ENCODE measurements at places on chromosomes 2 and 18.

GRCh38 chr2:158907926-158908456, 60.4 kb upstream of the TANC1 start:
- no peak for DNase-seq

DNA sequence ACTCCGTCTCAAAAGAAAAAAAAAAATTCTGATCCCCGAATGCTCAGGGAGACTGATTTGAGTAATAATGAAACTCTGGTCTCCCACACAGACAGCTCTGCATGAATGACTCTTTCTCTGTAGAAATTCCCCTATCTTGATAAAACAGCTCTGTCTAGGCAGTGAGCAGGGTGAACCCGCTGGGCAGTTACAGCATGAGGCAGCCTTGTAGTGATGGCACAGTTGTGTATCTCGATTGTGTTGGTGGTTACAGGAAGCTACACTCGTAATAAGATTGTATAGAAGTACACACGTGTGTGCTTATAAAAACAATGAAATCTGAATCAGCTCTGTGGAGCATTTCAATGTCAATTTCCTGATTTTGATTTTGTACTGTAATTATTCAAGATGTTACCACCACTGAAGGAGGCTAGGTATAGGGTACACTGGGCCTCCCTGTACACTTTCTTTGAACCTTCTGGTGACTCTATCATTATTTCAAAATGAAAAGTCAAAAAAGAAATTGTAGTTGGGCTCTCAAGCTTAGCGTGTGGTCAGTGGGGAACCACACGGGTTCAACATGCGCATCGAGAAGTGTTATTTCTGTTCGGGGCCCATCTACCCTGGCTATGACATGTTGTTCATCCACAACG, 34.9 kb upstream of the ATP8B1 start:
- DNase-seq: peak; percentile 35

DNA sequence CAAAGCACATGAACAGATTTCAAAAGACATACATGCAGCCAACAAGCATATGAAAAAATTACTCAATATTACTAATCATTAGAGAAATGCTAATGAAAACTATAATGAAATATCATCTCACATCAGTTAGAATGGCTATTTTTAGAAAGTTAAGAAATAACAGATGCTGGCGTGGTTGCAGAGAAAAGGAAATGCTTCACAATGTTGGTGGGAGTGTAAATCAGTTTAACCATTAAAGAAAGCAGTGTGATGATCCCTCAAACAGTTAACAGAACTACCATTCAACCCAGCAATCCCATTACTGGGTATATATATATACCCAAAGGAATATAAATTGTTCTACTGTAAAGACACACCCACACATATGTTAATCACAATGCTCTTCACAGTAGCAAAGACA, 117.7 kb upstream of the SETBP1 start:
- no peak for DNase-seq

GRCh38 chr18:33231474-33232317, 208.8 kb downstream of the CCDC178 start:
- peak; percentile 76 for DNase-seq

GRCh38 chr2:147646818-147647468, 197.9 kb upstream of the ACVR2A start:
- DNase-seq: no peak

DNA sequence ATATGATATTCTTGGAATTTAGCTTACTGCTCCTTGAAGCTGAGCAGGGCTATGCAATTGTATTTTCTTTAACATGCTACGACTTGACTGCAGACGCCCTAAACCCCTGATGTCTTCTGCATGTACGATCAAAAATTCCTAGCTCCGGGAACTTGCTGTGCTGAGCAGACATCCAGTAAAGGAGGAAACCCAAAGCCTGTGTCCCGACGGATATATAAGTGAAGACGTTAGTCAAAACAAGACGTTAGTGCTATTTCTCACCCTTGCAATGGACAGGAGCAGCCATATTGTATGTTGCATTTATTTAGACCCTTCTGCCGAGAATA, 51.5 kb downstream of the SETBP1 start:
- no peak for DNase-seq

- DNase-seq: no peak
Observed at GRCh38 chr2:85244828-85245227, 83.0 kb downstream of the TGOLN2 start.

DNA sequence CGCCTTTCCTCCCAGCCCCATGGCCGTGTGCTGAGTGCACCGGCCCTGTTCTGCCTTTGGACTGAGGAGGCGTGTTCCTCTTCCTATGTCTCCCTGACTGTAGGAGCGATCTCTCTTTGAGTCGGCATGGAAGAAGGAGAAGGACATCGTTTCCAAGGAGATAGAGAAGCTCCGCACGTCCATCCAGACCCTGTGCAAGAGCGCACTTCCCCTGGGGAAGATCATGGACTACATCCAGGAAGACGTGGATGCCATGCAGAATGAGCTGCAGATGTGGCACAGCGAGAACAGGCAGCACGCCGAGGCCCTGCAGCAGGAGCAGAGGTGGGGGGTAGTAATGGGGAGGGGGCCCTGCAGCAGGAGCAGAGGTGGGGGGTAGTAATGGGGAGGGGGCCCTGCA, 29.4 kb upstream of the ASB1 start:
- DNase-seq: no peak

DNA sequence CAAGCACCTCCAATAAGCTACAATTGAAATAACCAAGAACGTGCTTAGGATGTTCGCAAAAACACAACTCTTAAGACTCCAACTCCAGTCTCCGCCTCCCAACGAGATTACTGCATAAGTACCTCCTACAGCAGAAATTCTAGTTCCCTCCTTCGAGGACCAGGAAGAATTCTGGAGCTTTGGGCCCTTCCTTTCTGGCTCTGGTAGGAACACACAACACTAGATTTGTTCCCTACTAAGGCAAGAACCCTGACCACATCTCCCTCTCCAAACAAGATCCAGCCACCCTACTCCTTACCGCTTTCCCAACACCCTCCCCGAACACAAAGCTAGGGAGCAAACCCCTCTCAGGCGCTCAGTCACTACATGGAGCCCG, 721 bp downstream of the ADAM17 start:
- peak; percentile 75 for DNase-seq

GRCh38 chr18:74760436-74760835, 162.8 kb downstream of the ZNF407 start:
- DNase-seq: no peak

DNA sequence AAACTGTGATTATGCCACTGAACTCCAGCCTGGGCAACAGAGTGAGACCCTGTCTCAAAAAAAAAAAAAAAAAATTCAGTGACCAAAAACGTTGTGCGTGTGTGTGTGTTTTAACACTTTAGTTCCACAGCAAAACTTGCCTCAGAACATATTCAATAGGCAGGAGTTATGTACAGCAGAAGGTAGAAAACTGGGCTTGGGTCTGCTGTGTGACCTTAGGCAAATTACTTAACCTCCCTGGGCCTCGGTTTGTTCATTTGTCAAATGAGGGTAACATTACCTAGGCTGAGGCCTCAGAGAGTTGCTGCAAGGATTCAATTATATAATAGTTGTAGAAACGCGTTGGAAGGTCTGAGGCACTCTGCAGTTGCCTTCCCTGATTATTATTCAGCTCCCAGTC, 10.3 kb upstream of the SCG2 start:
- DNase-seq: no peak

DNA sequence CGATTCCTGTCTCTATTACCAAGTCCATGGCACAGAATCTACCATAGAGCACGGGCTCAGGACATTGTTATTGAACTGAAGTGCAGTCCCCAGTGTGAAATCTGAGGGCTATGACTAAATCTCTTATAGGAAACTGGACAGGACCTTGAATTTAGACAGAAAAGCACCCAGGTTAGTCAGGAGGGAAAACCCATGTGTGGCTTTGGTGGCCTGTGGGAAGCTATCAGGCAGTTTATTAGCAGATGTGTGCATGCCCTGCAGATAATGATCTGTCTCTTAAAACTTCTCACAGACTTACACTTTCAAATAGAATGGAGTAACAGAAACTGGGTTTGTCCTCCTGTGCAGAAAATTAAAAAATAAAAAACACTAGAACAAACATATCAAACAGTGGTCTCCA, 610.0 kb upstream of the RAB6C start:
- DNase-seq: no peak

DNA sequence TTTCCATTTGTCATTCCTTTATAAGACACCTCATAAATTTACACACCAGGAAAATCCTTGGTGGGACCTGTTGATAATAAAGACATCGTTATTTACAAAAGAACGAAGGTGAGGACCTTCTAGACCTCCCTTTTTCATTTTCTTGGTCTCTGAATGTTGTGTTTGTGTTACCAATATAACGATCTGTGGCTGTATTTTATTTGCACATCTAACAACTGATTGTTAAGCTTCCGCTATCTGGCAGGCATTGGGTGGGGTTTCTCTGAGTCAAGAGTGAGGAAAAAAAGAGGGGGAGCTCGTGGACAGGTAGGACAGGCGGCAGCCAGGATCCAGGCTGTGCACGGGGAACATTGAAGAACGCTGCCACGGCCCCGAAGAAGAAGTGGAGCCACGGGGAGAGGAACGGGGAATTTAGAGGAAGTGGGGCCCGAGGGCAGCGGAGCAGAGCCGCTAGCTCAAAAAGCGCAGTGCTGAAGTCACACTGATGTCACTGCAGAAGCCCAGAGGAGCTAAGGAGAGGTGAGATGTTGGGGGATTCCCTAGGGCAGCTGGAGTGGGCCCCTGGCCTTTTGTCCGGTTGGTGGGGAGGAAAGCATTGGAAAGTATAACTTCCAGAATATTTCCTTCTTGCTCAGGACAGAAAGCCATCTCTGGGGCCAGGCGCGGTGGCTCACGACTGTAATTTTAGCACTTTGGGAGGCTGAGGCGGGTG, 20.9 kb upstream of the DNMT3A start:
- DNase-seq: no peak

GRCh38 chr18:31723990-31724711, 36.5 kb downstream of the SLC25A52 start:
- DNase-seq: peak; percentile 11

DNA sequence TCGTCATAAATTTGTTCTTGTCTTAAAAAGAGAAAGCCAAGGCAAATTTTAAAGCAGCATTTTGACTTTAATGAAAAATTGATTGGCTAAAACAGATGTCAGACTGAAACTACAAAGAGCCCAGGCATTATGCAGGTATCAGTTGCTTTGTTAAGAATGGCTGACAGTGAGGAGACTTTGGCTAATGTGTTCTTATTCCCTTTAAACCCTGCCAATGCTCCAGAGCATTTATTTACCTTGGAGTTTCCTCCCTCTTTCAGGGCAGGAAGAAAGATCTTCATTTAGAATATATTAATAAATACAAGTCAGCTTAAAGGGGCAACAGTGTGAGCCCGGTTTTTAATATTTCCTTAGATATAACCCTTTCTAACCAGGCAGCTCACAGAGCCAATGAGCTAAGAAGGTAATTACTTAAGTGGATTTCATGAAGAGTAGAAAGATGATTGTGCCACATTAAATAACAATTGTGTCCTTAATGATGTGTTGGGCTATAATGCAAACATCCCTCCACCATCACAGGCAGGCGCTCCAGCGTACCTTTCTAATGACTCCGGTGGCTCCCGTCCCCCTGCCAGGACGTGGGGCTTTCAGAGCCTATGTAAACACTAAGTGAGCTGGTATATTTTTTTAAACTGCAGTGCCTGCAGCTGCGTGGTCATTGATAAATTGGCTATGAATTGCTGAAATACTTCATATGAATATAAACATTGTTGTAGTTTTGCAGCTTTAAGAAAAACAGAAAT, 349.4 kb upstream of the POU3F3 start:
- no peak for DNase-seq

DNA sequence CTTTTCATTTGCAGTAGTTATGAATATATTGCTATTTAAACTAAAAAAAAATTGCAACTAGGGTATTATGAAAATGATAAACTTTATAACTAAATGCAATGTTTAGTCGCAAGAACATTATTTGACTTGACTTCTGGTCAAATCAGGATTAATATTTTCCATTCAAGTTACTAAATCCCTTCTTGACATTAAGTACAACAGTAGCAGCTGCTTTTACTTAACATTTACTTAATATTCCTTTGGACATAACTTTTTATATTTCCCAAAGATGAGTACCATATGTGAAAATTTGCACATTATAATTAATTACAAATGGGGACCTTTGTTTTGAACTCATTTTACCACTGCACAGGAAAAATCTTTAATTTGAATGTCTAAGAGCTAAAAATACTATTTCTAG, 74.0 kb downstream of the PMS1 start:
- no peak for DNase-seq
